ENCODE measurements at places on chromosomes 4 and X. TPM values are rescaled to one million over a fixed set of nuclear protein-coding genes. Genes with fewer than 3 reads are reported as not detected.

DNA sequence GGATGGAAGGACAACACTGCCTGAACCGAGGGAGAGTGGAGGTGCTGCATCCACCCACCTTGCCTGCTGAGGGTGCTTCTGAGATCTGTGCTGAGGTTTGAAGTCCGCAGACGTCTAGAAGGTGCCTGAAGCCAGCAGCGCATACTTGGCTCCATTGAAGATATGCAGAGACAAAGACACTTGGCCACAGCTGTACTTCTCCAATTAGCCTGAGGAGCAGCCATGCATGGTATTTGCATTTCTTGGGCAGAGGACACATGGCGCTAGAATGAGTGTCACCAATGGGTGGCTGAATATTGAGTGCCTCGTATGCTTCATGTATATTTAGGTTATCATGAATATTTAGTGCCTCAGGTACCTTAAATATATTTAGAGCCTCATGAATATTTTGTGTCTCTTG is 128.7 kb upstream of the ATP6AP2 start:
- DNase-seq, result no peak

Gene SOWAHB
- 2.6 TPM for polyA plus RNA-seq

Gene AFAP1
- 27.9 TPM for polyA plus RNA-seq

- no peak for DNase-seq
Observed at GRCh38 chr4:184645904-184646610, 3.2 kb downstream of the CASP3 start.

DNA sequence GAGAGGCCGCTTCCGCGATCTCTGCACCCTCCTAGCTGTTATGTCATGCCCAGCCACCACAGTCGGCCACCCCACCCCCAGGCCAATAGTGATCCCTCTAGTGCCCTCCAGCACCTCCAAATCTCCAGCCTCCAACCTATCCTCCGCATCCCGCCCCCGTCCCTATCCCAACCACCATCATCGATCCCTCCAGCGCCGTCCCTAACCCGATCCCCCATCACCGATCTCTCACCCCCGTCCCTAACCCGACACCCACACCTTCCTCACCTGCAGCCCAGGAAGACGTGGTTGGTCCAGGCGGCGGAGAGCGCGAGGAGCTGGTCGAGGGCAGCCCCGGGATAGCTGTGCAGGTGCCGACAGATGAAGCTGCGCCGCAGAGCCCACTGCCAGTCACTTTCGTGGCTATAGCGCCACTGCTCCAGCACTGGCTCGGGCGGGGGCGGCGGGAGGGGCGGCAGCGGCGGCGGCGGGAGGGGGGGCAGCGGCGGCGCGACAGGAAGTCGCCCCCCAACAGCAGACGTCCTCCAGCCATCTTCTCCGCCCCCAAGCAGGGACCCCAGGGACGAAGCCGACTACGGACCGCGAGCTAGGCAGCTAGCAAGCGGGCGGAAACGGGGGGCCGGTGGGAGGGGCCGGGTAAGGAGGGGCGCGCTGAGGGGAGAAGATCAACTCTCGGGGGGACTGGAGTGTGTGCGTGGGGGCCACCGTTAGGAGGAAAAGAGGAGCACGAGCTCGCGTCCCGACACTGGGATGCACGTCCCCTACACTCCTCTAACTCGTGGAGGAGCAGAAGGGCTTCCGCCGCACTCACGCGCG is 552 bp downstream of the NKRF start:
- peak; percentile 79 for DNase-seq

DNA sequence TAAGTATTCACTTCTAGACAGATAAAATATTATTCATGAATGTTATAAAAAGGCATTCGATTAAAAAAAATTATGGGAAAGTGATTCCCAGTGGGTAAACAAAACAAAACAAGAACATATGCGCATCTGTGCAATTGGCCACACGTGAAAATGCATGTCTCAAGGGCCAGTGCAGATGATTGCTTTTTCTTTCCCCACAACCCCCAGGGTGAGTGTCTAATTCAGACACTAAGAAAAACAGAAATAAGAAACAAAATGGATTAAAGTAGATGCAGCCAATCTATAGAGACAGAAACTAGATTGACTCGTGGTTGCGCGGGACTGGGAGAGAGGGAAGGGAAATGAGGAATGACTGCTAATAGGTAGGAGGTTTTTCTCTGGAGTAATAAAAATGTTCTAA is 49.5 kb downstream of the GPM6A start:
- no peak for DNase-seq

DNA sequence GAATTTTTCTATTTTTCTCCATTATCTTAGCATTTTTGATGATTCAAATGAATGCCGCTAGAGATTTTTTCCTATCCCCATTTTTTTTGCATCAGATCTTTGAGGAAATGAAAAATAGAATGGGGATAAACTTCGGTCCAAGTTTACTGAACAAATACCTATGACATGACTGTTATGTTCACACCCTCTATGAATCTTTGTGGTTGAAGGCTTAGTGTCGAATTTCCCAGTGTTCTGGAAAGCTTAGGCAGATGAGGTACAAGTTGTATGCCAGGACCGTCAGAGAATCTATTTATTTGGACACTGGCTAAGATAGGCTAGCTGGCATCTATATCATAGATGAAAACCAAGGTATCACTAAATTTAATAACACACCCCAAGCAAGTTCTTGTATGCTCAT is 123.4 kb downstream of the SPCS3 start:
- no peak for DNase-seq

DNA sequence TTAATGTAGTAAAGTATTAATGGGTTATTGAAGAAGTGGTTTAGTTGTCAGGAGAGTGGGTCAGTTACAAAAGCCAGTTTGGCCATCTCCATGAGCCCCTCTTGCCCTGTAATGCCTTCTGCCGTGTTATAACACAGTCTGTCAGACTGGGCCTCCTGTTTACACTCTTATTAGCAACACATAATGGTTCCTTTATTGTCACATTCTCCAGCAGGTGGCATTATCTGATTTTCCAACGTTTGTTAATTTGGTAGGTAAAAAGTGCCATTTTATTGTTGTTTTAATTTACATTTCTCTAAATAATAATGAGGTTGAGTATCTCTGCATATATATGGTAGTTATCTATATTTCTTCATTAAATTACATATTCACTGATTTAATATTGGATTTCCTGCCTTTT is 560.8 kb downstream of the FGF13 start:
- no peak for DNase-seq

DNA sequence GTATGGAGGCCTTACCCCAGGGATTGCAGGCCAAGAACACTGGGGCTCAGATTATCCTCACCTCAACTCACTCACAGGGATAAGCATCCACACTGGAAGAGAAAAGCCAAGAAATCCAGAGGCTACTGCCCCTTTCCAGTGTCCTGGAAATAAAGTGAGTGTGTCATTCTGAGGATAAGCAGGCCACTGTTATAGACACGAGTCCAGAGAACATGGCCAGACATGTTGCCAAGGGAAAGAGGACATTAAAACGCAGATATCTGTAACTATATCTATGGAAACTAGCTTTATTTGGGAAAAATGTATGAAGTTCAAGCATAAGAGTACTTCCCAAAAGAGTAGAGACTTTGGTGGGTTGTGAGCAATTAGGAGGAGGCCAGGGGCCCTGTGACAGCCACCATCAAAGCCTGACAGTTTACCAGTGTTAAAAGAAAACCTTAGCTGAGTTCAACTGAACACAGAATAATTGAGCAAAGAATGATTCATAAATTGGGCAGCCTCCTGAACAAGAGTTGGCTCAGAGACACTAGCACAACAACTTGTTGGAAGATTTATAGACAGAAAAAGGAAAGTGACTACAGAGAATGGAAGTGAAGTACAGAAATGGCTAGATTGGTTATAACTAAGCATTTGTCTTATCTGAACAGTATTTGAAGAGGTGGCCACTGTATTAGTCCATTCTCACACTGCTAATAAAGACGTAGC is 1222.2 kb downstream of the STIM2 start:
- DNase-seq, result no peak

GRCh38 chr4:185341377-185341776 is 54.3 kb downstream of the LRP2BP start:
- no peak for DNase-seq

DNA sequence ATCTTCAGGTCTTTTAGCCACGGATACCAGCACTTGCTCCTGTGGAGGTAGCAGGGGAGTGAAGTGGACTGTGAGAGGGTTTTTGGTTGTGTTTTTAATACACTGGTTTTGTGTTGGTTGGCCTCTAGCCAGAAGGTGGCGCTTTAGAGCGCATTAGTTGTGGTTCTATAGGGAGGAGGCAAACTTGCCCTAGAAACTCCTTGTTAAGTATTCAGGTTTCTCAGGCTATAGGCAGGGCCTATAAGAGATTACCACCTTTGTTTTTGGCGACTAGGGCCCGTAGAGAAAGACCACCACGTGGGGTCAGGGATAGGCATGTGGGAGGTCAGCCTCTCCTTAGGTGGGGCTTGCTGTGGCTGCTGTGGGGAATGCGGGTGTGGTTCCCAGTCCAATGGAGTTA is 221.6 kb upstream of the SPANXN4 start:
- DNase-seq, result no peak

Gene CT45A1
- 12.9 TPM for polyA plus RNA-seq

GRCh38 chr4:40143926-40144508 is 52.8 kb upstream of the RHOH start:
- no peak for DNase-seq

DNA sequence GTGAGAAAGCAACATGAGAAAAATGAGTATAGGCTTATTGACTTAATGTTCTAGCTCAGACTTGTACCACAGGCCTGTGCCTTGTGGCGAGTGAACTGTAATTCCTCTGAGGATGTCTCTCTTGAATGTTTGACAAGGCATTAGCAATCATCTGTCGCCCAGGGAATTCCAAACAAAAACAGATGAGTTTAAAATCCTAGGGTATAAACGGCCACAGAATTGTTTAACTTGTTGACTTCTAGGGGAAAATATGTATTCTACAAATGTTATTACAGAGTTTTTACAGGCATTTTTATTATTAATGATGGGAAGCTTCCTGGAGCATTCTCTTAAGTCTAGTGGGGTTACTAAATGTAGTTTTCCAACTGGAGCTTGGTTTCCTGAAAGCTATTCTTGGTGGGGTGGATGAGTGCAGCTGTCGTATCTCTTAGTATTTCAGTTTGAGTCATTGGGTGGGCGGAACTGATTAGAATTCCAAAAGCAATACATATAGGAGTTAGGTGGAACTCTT is 40.6 kb downstream of the ARHGAP10 start:
- DNase-seq, result no peak

DNA sequence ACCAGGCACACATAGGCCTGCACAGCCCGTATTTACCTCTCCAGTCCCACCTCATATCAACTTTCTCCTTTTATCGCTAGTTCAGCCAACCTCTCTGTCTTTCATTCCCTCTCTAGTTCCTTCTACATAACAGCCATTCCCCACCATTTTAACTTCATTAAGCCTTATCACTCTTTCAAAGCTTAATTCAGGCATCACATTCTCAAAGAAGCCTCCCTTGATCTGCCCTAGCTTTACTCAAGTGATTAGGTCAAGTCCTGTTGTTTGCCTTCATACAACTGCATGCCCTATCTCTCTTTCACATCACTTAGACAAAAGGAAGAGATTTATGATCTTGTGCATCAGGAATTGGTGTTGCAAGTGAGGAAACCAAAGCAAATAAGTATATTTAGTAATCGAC is 74.2 kb downstream of the ALPK1 start:
- no peak for DNase-seq

DNA sequence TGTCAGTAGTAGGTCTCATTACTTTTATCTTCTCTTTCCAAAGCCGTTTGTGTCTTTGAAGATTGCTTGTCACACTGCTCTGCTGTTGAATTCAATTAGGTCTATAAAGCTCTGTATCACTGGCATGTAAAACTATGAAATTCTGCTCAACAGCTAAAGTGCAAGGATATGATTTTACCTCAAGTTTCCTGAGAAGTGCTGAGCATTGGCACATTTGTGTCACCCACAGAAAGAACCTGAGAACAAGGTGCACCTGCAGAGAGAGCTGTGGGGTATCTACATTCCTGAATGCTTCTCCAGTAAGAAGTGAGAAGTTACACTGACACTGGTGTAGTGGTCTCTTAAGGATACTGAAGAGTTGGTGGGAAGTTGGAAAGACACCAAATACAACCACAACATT is 274.0 kb downstream of the INPP4B start:
- DNase-seq, result no peak

GRCh38 chr4:75686346-75686745 is 13.1 kb upstream of the G3BP2 start:
- no peak for DNase-seq

GRCh38 chrX:71292669-71293365 is 8.7 kb upstream of the ITGB1BP2 start:
- no peak for DNase-seq

- no peak for DNase-seq
Observed at GRCh38 chrX:10507876-10508275, 112.5 kb downstream of the MID1 start.

DNA sequence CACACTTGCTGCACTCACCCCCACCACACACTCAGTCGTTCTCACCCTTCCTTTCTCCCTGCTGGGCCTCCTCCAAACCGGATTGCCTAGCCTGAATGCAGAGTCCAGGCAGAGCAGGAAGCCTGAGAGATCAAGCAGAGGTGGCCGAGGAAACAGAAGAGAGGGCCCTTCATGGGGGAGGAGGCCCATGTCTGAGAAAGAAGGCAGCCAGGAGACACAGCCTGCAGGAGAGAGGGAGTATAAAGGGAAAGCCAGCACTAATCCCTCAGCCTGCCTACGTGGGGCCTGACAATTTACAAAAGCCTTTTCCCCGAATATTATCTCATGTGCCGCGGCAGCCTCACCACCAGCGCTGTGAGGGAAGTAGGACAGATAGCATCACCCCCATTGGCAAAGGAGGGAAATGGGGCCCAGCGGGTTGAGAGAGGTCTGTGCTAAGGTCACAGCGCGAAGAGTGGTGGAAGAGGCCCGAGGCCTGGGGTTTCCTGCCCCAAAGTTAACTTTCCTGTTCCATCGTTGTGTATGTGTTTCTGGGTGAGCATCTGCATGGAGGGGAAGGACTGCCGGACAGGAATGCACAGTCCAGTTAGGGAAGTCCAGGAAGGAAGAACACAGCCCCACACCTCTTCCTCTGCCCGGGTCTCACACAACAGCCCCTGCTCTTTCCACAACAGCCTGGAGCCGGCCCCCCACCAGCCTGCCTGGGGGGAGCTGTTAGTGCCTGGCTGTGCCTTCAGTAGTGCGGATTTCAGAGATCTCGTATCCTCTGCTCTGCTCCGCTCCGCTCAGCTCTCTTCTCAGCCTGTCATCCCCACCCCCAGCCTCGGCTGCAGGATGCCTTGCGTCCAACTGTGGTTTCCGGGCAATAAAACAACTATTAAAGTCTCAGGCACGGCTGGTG is 50.9 kb upstream of the BCOR start:
- no peak for DNase-seq

- DNase-seq, result no peak
Observed at GRCh38 chr4:10524196-10524833, 67.1 kb upstream of the ZNF518B start.

Measured in left lung (tissue), 14 donors.